HTR-8/SVneo (cell line): ENCODE measurements at places on chromosomes 7 and 10.
A peak's percentile ranks its signal among the peaks of the same experiment; 100 is the strongest.

- DNase-seq, result no peak
These were observed 6.1 kb upstream of the DGKB start for GRCh38 chr7:14908697-14909096.

- no peak for DNase-seq
These were observed 123.3 kb downstream of the USP6NL start for GRCh38 chr10:11488126-11488525.

DNA sequence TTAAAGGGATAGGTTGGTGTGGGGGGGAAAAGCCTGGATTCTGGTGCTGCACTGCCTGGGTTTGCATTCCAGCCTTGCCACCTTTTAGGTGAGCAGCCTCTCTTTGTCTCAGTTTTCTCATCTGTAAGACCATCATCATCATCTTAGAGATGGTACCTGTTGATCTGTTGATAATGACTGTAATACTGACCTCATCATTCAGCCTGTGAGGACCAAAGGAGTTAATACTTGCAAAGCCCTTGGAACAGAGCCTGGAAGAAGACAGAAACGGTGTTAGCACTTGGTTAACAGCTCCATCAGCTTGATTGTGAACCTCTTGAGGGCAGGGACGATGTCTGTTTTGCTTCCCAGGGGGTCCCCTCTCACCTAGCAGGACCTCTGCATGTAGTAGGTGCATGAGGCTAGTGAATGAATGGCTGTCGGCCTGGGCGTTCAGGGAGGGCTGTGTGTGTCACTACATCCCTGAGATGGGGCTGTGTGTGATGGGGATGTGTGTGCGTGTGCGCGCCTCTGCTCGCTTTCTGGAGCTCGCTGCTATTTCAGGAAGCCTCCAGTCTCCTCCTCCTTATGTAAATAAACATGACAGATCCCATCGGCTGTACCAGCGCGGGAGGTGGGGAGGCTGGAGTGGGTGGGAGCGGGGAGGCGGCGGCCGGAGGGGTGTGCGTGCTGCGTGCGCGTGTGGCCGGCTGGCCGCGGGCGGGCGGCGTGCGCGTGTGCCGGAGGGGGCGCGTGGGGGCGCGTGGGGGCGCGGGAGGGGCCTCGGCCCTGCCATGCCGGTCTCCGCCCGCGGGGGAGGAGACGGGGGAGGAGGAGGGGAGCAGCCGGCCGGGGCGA lies 61.2 kb downstream of the NEURL1 start:
- DNase-seq, result peak; percentile 73

DNA sequence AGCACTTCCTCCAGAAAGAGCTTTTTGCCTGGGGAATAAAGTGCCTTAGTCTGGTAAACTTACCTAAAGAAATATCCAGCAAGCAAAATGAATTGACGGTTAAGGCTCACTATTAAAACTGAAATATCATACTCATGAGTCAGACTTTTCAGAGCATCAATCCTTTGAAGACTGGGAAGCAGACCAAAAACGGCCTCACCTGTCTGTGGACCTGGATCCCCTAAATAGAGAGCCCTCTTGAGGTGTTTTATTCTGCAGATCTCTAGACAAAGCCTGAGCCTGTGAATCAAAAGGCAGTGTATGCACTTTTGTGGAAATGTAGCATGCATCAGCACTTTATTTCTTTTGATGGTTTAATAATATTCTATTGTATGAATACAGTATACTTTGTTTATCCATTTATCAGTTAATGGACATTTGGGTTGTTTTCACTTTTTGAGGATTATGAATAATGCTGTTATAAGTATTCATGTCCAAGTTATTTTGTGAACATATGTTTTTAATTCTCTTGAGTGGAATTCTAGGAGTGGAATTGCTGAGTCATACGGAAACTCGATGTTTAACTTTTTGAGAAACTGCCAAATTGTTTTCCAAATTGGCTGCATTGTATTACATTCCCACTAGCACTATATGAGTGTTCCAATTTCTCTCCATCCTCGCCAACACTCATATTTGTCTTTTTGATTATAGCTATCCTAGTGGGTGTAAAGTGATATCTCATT lies 449.0 kb upstream of the IGFBP3 start:
- no peak for DNase-seq

GRCh38 chr7:45594745-45595535 lies 20.8 kb downstream of the ADCY1 start:
- no peak for DNase-seq

DNA sequence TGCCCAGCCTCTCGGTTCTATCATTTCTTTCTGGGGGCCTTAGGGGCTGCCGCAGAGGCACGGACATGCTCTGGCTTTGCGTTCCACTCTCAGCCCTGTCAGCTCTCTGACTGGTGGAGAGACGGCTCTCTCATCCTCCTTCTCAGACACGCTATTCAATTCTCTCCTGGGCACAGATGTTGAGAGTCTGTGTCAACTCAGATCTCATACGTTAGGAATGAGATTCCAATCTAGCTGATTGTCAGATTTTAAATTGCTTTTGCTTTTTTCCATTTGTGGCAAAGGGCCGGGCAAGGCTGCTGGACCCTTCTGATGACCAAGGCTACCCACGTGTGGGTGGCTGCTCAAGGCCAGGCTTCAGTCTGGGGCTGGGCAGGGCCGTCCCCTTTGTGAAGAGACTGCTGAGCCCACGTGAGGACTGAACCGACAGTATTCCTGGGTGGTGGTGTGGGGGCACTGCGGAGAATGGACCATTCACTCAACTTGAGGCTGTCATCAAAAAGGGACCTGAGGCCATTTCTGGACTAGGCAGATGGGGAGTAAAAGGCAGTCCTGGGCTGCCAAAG lies 71.5 kb downstream of the CLEC2L start:
- DNase-seq, result no peak

DNA sequence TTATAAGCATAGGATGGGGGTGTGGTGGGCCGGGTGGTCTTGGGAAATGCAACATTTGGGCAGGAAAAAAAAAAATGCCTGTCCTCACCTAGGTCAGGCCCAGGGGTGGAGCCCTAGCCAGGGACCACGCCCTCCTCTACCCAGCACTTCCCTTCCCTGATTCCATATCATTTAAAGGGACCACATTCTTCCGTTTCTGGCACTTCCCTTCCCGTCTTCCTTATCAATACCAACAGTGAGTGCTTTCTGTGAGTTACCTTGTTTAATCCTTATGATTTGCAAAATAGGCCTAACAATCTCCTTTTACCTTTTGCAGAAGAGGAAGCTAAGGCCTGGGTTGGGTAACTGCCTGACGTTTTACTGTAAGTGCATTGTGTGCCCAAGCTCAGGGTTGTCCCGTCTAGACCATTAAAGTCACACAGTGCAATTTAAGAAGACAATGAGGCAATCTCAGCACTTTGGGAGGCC lies 16.7 kb upstream of the C10orf95 start:
- no peak for DNase-seq

DNA sequence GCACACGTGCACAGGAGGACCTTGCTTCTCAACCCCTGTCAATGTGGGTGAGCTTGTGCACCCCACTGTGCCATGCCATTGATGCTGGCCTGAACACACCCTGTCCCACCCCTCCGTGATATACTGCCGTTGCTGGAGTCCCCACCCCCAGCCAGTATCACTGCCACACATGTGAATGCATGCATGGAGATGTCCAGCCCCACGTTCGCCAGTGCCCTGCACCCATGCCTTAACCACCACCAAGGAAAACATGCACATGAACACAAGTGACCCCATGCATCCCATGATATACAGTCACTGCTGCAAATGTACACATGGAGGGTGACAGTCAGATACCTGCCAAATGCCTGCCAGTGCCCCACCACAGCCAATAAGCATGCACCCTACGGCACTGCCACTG lies 692.5 kb upstream of the ZWINT start:
- no peak for DNase-seq

GRCh38 chr10:61643316-61643751 lies 19.4 kb upstream of the CABCOCO1 start:
- DNase-seq, result no peak

GRCh38 chr7:1501487-1502270 lies 2.5 kb downstream of the INTS1 start:
- DNase-seq, result no peak

DNA sequence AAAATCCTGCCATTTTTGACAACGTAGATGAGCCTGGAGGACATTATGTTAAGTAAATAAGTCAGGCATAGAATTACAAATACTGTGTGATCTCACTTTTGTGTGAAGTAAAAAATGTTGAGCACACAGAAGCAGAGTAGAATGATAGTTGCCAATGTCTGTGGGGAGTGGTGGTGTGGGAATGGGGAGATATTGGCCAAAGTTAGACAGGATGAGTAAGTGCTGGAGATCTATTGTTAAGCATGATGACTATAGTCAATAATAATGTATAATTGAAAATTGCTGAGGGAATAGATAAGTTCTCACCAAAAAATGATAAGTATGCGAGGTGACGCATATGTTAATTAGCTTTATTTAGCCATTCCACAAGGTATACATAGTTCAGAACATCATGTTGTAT lies 92.0 kb downstream of the GPR85 start:
- DNase-seq, result no peak

DNA sequence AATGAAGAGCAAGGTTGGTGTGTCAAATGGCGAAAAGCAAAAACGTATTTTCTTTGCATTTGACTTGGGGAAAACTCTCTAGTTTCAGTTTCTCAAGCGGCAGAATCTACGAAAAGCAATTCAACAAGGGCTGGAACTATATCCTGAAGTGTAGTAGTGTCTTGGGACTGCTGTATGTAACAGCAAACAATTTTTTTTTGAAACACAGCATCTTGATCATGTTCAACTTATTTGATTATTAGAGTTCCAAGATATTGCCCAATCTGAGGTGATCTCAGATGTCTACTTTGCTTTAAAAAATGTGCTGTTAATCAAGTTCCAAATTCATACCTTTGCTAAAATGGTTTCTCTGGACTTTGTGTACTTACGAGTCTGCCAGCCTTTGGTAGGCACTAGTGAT lies 120.6 kb downstream of the ZWINT start:
- no peak for DNase-seq

- peak; percentile 64 for DNase-seq
These were observed 33.5 kb downstream of the HTRA1 start for GRCh38 chr10:122494833-122495232.

DNA sequence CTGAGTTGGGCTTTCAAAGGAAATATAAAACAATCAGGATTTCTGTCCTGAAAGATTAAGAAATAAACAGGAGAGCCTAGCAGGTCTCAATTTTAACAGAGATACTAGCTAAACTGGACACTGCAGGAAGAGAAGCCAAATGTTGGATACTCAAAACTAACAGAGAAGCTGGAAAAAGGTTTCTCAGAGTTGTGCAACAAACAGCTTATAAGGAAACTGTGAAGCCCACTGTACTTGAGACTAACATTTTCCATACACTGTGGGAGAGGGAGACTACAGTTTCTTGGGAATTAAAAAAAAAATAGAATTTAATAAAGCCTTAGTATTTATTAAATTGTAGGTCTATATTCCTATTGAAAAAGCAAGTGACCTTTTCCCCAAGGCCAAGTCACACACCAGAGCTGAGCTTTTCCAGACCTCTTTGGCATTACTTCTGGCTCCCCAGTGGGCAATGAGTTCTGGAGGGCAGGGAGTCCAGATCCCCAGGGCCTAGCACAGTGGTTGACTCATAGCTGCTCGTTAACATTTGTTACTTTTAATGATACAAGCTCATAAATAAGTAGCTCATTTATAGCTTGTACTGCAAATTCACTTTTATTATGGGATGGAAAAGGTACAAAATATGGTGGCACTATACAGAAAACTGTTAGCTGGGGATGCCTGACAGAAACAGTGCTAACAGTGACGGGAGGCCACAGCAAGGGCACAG lies 68.3 kb downstream of the MINDY3 start:
- no peak for DNase-seq

GRCh38 chr7:91443862-91444261 lies 179.6 kb downstream of the FZD1 start:
- no peak for DNase-seq

DNA sequence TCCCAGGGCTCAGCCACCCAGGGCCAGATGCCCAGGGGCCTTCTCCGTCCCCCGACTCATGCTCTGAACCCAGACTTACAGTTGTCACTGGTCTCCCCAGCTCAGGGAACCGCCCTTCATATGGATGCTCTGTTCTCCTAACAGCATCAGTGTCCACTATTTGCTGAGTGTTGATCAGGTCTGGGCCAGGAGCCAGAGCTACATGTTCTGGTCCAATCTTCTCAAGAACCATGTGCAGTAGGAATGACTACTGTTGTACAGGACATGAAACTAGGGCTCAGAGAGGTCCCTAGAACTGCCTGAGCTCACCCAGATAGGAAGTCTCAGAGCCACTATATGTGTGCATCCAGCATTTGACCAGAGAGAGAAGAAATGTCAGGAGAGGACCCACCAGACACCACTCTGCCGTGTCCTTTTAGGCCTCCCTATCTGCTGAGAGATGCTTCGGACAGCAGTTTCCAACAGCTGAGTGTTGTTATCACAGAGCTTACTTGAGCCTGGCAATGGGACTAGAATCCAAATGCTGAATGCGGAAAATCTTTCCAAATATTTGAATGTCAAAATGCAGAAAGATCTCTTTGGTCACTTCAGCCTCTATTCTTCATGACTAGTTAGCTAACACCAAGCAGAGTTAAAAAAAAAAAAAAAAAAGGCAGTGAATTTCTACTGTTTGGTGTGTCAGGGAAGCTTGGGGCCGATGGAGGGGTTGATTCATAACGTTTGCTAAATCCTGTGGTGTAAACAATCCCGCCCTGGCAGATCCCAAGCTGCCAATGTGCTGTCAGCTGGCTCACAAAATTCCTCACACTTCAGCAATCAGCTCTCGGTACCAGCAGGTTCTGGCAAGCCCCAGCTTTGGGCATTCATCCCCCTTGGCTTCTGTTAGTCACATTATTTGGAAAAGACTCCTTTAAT lies 246.1 kb downstream of the TNS3 start:
- no peak for DNase-seq

- no peak for DNase-seq
These were observed 86.3 kb downstream of the RNF216 start for GRCh38 chr7:5694912-5695726.

GRCh38 chr7:149454006-149454405 lies 6.9 kb downstream of the ZNF777 start:
- no peak for DNase-seq

DNA sequence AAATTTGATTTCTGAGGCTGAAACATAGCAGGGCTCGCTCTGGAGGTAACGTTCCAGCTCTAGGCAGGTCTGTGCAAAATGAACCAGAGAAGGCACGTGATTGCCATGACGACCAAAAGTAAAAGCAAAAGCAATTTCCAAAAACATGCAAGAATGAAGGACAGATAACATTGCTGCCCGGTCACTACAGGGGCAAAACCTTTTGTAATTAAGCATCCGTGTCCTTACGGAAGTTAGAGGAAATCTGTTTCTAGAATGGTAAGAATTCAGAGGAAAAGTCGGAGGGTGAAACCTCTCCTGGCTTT lies 2.9 kb downstream of the KLF6 start:
- no peak for DNase-seq

GRCh38 chr10:3579845-3580244 lies 205.2 kb downstream of the KLF6 start:
- DNase-seq, result no peak
